ENCODE measurements at places on chromosomes 7 and 10.

DNA sequence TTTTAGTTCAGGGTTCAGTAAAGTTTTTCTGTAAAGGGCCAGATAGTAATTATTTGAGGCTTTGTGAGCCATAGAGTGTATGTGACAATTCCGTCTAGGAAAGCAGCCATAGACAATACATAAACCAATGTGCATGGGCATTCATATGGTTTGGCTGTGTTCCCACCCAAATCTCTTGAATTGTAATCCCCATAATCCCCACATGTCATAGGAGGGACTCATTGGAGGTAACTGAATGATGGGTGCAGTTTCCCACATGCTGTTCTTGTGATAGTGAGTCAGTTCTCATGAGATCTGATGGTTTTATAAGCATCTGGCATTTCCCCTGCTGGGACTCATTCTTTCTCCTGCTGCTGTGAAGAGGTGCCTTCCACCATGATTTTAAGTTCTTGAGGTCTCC lies 29.9 kb downstream of the SEC61G start:
- no peak overlapping the region for H3K4me3 ChIP-seq
- DNase-seq, result no peak
- H3K27me3 ChIP-seq, result no peaks in the 10 kb centered on the region
- H3K27ac ChIP-seq, result no peak overlapping the region
- H3K4me1 ChIP-seq, result no peaks in the 10 kb centered on the region

DNA sequence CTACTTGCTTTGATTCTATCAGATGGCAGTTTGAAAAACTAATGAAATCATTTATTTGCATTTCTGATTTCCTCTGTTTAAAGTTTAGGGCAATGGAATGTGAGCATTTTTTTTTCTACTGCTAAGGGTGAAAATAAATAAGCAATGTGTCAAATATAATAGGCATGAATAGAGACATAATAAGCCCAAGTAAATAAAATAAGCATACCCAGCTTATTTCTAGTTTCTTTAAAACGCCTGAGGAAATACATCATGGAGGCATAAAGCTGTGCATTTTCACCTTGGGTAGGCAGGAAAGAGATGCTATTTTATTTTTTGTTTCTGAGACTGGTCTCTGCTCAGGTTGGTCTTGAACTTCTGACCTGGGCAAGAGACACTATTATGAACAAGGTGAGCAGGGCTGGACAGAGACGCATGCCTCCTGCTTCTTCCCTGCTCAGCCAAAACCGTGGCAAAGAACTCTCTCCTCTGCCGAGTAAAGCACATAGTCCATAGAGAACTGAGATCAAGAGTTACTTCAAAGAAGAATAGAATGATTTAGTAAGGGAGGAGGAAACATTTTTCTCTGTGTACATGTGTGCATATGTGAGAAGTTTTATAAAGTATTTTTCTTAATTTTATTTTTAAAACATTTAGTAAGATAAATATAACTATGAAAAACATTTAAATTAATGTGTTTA lies 138.1 kb downstream of the GNAI1 start:
- H3K4me3 ChIP-seq, result no peak overlapping the region
- no peaks in the 10 kb centered on the region for H3K4me1 ChIP-seq
- H3K36me3 ChIP-seq, result no peaks in the 10 kb centered on the region
- no peak overlapping the region for H3K27ac ChIP-seq
- H3K27me3 ChIP-seq, result no peaks in the 10 kb centered on the region
- no peak for DNase-seq

DNA sequence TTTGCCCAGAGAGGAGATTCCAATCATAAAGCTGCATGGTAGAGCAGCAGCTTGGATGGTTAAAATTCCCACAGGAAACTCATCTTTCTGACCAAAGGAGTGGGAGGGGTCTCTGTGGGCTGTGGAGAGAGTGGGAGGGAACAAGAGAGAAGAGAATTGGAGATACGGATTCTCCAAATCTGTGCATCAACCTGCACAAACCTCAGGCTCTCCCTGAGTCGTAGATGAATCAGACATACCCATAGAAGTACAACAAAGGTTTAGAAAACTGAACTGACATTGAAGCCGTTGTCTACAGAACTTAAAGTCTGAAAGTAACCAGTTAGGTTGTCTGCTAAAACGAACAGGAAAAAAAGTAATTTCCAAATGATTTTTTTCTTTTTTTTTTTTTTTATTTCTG lies 41.9 kb downstream of the CYCS start:
- H3K27ac ChIP-seq, result no peak overlapping the region
- H3K36me3 ChIP-seq, result no peaks in the 10 kb centered on the region
- H3K4me1 ChIP-seq, result peaks cover 20% of the 10 kb centered on the region
- no peak overlapping the region for H3K4me3 ChIP-seq

GRCh38 chr7:71285571-71286145 lies 153.7 kb downstream of the GALNT17 start:
- H3K27ac ChIP-seq, result no peak overlapping the region
- no peak for DNase-seq
- H3K4me1 ChIP-seq, result no peaks in the 10 kb centered on the region
- no peaks in the 10 kb centered on the region for H3K36me3 ChIP-seq

DNA sequence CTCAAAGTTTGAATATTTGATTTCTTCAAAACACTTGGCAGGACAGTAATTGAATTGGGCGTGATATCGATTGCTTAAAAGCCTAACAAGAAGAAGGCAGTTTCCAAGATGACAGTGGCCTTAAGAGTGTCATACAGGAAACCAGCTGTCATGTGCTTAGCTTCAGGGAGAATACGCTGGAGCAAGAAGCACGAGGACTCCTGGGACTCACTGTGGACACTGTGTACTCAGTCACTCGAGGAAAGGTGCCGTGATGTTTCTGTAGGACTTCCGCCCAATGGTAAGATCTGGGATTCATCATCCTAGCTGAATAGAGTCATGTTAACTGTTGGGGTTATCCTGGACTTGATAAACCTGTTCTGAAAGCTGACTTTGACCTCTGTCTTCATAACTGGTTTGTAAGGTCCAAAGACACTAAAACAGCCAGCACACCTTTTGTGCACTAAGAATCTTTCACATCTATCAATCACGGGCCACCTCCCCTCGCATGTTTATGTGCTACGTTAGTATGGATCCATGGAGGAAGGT lies 113.5 kb downstream of the CELF2 start:
- no peaks in the 10 kb centered on the region for H3K4me1 ChIP-seq
- H3K4me3 ChIP-seq, result no peak overlapping the region
- H3K27ac ChIP-seq, result no peak overlapping the region
- no peak for DNase-seq
- H3K27me3 ChIP-seq, result 0 out of 2 replicates have a peak, but pooled peaks cover 3% of the 10 kb centered on the region

DNA sequence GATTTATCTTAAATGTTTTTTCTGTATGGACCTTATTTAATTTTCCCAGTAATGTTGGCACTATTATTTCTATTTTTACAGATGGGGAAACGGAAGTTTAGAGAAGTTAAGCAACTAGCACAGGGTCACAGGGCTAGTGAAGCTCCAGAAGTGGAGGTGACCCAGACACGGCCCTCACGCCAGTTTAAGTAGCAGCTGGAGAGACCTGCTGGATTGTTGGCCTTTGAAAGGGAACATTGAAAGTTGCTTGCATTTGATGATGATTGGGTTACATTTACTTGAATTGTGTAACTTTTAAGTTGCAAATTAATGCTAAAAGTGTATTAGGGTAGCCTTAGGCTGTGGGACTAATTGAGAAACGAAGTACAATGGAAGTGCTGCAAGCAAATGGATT lies 25.6 kb downstream of the CDK14 start:
- no peaks in the 10 kb centered on the region for H3K27me3 ChIP-seq
- peak overlapping the region; percentile 11 for H3K27ac ChIP-seq
- H3K4me3 ChIP-seq, result no peak overlapping the region
- no peak for DNase-seq
- H3K36me3 ChIP-seq, result no peaks in the 10 kb centered on the region
